Activated CD4-positive, CD25-positive, alpha-beta regulatory T cell (primary cell): ENCODE measurements at places on chromosomes 11 and 22.

DNA sequence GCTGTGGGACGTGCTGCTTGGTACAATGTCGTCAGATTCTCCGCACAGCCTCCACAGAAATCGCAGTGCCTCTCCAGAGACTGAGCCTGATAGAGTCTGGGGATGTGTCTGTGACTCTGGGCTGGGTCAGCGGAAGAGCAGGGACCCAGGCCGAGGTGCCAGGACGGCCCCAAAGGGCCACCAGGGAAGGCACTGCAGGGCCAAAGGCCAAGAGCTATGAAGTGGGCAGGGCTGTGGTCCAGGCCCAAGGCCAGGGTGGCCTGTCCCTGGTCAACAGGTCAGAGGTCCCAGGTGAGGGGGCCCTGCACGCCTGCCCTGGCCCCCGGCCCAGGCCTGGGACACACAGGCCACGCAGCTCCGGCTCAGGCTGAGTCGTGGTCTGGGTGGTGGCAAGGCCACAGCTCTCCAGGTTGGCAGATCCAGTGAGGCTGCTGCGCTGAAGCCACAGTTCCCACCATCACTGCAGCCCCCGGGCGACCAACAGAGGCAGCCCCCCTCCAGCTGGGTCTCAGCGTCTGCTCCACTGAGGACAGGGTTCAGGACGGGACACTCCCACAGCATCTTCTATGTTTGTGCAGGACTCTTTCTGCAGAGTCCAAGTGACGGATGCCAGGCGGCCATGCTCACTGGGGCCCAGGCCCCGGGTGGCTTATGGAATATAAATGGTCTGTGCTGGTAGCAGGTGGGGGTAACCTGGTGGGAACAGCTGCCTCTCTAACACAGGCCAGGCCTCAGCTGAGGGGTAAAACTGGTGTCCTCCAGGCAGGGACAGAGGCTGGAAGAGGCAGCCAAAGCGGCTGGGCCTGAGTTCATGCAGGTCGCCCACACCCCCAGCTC lies 4.8 kb upstream of the PIM3 start:
- DNase-seq: no peak

DNA sequence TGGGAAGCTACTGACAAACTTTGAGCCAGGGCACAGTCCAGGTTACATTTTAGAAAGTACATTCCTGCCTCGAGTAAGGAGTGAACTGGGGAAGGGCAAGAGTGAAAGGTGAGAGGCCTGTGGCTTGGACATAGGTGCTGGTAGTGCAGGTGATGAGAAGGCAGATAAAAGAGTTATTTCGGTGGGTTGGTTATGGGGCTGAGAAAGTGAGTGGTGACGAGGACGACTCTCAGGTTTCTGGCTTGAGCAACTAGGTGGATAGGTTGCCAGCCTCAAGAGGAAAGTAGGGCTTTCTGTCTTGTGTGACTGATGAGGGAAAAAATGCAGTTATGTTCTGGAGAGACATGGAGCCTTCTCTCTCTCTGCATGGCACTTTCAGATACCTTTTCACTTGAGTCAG lies 3.7 kb downstream of the POLR2F start:
- DNase-seq: no peak

GRCh38 chr22:41479671-41480396 lies 10.9 kb downstream of the ACO2 start:
- no peak for DNase-seq

GRCh38 chr22:37115032-37115431 lies 5.5 kb upstream of the TMPRSS6 start:
- DNase-seq: no peak

DNA sequence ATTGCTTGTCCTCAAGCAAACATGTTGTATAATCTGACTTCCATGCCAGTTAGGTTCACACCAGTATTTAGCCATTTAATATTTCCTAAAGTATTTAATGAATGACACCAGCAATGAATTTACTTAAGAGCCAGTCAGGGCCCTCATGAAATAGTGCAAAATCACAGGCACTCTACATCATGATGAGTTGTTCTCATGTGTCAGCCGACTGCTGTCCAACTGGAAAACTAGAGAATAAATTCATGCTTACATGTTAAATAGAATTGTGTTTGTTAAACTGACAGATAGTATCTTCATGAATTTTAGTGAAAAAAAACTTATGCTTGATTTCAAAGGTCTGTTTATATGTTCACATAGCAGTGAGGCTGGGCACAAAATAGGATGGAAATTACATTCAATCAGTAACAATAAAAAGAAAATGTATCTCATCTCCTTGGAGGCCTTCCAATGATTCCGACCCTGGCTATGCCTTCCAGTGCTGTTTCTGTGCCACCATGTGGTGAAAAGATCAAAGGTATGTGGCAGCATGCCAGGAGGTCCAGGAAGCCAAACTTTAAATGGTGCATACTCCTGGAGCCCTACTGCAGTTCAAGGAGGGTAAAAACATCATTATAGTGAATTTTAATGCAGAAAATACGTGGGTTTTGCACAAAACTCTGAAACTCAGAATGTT lies 45.2 kb downstream of the CTSC start:
- no peak for DNase-seq

DNA sequence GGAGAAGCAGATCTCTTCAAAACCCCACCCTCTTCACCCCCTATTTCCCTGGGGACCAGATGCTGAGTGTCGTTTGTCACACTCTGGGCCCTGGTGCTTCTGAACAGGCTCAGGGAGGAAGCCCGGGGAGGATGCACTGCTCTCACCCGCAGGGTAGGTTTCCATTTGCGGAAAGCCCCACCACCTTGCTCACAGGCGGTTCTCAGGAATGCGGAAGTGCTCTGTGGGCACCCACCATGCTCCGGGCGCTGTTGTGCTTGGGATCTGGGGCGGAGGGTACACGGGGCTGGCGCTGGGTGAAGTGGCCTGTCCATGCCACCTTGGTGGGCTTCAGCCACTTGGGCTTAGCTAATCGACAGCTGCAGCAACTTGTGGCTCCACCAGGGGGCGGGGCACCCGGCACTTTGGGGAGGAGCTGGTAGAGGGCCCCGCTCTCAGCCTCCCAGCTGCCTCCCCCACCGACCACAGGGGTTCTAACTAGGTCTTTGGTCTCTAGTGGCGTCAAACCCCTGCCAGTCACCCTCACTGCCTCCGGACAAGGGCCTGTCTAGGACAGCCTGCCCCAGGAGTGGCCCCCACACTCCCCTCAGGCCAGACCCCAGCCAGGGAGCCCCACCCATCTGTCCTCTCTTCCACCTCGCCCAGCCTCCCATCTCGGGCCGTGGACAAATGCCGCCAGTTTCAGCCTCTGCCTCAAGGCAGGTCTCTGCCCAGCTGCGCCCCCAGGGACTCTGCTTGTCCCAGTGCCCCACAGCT lies 7.4 kb downstream of the NDUFV1 start:
- DNase-seq: peak; percentile 82

GRCh38 chr11:119497717-119498116 lies 74.7 kb upstream of the THY1 start:
- DNase-seq: no peak

DNA sequence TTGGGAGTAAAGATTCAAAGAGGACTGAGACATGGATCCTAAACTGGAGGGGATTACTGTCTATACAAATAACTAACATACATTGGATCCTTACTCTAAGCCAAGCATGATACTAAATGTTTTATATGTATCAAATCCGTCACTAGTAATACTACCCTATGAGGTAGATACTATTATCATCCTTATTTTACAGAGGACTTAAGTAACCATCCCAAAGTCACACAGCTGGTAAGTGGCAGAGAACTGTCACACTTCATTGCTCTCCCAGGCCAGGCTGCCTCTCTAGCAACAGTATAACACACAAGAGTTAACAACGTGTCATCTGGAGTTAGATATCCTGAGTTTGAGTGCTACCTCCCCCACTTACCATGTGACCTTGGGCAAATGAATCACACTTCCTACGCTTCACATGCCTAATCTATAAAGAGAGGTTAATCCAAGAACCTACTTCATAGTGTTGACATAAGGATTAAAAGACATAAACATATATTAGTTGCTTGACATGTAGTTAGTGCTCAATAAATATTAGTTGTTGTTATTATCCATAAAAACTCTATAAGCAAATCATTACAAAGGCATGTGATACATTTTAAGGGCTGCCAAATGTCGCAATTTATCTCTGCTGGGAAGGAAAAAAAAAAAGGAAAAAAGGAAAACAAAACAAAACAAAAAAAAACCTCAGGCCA lies 33.8 kb upstream of the SPON1 start:
- DNase-seq: no peak

GRCh38 chr22:36073476-36073875 lies 44.9 kb upstream of the RBFOX2 start:
- no peak for DNase-seq

DNA sequence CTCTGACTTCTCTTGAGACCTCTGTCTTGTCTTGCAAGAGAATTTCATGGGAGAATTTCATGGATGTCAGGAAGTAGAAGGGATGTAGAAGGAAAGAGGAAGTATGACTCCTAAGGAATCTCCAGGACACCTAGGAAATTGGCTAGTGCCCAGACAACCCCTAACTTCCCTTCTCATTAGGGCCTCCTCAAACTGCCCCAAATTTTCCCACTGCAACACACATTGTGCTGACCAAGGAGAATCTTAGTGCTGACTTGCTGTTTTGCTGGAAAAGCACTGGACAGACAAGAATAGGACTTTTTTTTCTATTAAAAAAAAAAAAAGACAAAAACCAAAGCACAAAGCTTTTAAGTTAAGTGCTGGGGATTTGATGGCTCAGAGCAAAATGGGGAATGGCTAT lies 236.1 kb upstream of the CADM1 start:
- DNase-seq: no peak

DNA sequence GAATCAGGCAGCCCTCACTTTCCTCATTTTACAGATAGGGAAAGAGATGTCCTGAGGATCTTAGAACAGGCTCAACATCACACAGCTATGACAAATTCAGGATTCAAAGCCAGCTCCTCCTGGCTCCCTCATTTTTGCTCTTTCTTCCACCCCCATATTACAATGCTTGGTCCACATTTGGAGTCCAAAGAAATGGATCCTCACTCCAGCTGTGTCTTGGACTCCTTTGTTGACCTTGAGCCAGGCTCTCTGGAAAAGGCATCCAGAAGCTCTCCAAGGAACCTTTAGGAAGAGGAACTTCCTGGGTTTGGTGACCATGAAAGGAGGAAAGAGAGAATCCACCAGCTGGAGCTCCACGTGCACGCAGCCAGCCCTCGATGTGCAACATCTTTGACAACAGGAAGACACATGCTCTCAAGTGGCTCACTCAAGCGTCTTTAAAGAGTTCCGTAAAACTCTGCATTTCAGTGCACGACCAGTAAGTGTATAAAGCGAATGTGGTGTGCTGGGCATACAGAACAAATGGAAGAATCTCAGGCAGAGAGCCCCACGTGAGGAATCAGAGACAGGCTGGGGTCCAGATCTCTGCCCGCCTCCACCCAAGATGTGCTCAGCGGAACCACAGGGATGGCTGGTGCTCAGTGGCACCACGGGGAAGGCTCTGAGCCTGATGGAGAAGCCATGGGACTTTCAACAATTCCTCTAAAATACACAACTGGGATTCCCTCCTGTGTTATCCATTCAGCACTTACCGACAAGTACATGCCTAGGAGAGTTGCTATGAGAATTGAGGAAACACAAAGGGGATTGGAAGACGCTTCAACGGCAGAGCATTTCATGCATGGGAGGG lies 48.4 kb downstream of the ISX start:
- no peak for DNase-seq

GRCh38 chr22:47018010-47018910 lies 255.8 kb downstream of the TBC1D22A start:
- no peak for DNase-seq

DNA sequence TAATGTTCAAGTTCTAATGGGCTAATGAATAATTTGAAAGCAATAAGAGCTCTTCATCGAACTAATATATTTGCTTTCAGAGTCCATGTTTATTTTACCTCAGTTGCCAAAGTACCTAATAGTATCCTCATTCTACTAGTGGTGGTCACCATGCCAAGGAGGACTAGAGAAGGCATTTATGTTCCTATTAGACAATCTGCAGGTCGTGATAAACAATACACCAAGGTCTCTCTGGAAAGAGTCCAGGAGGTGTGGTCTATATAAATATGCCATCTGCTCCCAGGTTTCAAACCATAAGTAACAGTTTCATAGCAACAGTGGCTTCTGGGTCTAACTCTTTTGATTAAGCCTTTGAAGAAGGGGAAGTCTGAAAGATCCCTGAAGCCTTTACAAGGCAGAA lies 42.9 kb downstream of the ARFGAP3 start:
- DNase-seq: no peak

DNA sequence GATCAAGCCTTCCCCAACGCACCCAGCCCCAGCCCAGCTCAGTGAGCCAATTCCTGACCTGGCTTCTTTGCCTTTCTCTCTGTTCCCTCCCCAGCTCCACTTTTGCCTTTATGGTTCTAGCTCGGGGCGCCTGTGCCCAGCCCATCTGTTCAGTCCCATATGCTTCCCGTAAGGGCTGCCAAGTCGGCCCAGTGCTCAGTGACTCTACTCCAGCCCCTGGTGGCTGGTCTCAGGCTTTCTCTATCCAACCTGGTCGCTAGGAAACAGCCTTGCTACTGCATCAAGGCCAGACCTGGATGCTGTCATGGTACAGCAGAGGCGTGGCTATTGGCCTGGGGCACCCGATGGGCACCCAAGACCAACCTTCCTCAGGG lies 178.0 kb downstream of the DSCAML1 start:
- no peak for DNase-seq

DNA sequence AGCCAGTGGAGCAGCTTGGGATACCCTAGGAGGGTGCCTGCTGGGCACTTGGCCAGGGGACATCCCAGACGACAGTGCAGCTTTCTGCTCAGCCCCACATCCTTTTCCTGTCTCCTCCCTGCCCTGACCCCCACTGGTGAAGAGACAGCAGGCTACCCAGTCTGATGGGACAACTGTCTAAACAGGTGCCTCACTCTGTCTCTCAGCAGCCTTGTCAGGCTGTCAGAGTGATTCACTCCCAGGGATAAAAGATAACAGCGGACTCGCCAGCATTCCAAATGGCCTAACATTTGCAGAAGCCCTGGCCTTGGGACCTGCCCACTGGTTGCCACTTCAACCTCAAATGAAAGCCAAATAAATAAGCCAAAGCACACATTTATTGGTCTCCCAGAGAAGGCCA lies 318.6 kb upstream of the PLET1 start:
- no peak for DNase-seq

DNA sequence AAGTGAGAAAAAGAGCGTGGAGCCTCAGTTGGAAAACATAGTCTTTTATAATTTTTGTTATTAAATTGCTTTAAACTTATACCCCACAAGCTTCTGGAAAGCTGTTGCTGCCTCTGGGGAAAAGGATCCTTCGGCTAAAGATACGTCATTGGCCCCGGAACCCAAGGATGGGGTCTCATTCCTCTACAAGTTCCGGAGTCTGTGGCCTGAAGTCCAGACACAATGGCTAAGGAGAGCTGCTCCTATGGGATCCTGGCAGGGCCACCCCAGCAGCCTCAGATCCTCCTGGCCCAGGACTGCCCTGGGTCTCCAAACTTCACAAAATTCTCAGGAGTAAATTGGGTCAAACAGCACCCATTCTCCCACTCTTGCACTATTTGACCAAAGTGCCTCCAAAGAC lies 5.9 kb downstream of the WT1 start:
- no peak for DNase-seq
